T-helper 17 cell (primary cell): ENCODE measurements at places on chromosomes 6 and 20. TPM values are rescaled to one million over a fixed set of nuclear protein-coding genes. Genes with fewer than 3 reads are reported as not detected.

Gene DLK2
- 0.89 TPM for total RNA-seq

Gene PRPH2
- total RNA-seq: not detected

Gene ZC3H12D
- total RNA-seq: 219 TPM

DNA sequence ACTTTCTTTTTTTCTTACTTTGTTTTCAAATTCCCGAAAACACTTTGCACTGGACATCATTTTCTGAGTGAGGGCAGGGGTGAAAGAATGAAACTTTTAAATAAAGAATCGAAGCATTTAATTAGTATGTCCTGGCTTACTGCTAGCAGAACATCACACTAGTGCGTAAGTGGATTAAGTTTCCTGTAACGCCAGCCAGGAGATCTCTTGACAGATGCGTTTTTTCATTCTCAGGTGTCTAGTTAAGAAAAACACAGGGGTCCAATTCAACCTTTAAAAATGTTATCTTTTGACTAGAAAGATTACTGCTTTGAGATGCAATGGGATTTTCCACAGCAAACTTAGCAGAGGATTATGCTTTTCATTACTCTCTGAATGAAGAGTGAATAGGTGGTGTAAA lies 858.8 kb upstream of the EPHA7 start:
- H3K36me3 ChIP-seq: no peaks in the 10 kb centered on the region
- no peaks in the 10 kb centered on the region for H3K4me1 ChIP-seq
- H3K27ac ChIP-seq: peak overlapping the region; percentile 21

Gene CASS4
- total RNA-seq: 7.1 TPM

GRCh38 chr6:130164251-130164650 lies 58.5 kb downstream of the SAMD3 start:
- peaks cover 5% of the 10 kb centered on the region for H3K4me1 ChIP-seq
- no peak for DNase-seq
- H3K4me3 ChIP-seq: no peak overlapping the region
- H3K36me3 ChIP-seq: peaks cover 3% of the 10 kb centered on the region
- H3K27me3 ChIP-seq: no peaks in the 10 kb centered on the region

Gene OR2H1
- total RNA-seq: not detected

- no peak overlapping the region for H3K27ac ChIP-seq
- peak overlapping the region; percentile 13 for H3K4me3 ChIP-seq
- peaks cover 14% of the 10 kb centered on the region for H3K4me1 ChIP-seq
- peaks cover 4% of the 10 kb centered on the region for H3K36me3 ChIP-seq
- H3K27me3 ChIP-seq: no peaks in the 10 kb centered on the region
Observed at GRCh38 chr6:144161975-144162374, 11.7 kb downstream of the STX11 start.

Gene SOD2
- total RNA-seq: 200 TPM

Gene TSHZ2
- total RNA-seq: 30.7 TPM

Gene ZBTB22
- total RNA-seq: 20.2 TPM

Gene ASIP
- total RNA-seq: not detected

DNA sequence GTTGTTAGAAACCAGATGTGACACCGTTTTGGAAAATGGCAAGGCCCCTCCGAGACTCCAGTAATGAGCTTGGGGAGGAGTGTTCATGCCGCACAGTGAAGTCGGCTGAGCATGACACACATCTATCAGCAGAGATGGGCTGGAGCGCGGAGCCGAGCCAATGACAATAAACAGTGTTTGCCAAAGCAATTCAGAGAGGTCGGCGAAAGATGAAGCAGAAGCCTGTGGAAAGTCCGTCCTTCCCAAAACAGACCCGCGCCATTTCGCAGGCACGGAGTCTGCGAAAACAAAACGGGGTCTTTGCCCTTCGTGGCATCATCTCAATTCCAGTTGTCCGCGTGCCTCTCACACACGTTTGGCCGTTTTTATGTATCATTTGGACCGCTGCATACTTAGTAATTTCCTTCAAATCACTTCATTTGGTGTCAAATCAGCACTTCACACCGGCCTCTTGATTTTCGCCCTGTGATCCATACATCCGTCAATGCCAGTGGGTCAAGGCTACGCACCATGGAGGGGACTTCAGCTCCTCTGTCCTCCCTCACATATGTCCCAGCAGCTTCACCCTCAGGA lies 71.3 kb downstream of the SULF2 start:
- no peaks in the 10 kb centered on the region for H3K4me1 ChIP-seq
- peaks cover 59% of the 10 kb centered on the region for H3K27me3 ChIP-seq
- DNase-seq: no peak
- H3K36me3 ChIP-seq: peaks cover 3% of the 10 kb centered on the region

DNA sequence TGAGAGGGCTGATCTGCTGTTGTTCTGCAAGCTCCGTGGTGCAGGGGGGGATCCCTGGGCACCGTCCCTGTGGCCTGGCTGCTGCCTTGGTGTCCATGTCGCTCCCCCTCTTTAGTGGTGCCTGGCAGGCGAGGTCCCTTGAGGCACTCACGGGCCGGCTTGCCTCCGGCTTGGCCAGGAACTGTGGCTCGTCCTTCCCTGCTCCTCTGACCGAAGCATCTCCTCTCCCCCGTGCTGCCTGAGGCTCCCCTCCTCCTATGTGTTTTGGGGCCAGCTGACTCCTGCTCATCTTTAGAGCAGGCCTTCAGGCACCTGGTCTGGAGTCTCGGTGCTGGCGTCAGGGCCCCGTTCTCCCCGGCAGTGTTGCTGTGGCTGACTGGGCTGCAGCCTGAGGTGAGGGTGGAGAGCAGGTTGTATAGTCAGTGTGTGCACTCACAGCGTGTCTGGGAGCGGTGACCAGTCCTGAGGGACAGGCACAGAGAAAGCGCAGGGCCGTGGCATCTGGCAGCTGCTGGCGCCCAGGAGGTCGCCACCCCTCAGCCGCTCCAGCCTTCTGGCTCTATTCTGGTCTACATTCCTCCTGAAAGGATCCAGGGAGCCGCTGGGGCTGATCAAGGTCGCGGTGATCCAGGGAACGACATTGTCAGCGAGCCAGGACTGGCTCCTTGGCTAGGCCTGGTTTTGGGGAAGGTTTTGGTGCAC lies 43.7 kb downstream of the PYGB start:
- no peak overlapping the region for H3K27ac ChIP-seq
- no peak overlapping the region for H3K4me3 ChIP-seq
- DNase-seq: no peak
- H3K4me1 ChIP-seq: peaks cover 2% of the 10 kb centered on the region
- H3K27me3 ChIP-seq: no peaks in the 10 kb centered on the region

DNA sequence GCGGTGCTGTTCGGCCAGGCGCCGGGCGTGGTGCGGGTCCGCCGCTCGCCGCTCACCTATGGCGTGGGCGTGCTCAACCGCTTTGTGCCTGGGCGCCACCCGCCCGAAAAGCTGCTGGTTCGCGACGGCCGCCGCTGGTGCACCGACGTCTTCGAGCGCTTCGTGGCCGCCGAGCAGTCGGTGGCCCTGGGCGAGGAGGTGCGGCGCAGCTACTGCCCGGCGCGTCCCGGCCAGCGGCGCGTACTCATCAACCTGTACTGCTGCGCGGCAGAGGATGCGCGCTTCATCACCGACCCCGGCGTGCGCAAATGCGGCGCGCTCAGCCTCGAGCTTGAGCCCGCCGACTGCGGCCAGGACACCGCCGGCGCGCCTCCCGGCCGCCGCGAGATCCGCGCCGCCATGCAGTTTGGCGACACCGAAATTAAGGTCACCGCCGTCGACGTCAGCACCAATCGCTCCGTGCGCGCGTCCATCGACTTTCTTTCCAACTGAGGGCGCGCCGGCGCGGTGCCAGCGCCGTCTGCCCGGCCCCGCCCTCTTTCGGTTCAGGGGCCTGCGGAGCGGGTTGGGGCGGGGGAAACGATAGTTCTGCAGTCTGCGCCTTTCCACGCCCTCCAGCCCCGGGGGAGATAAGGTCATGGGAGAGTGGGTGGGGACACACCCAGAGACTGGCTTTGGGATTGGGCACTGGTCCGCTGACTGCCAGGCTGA lies 15.7 kb downstream of the ADISSP start:
- peak overlapping the region; percentile 80 for H3K4me3 ChIP-seq
- peak overlapping the region; percentile 62 for H3K27ac ChIP-seq
- H3K36me3 ChIP-seq: no peaks in the 10 kb centered on the region

DNA sequence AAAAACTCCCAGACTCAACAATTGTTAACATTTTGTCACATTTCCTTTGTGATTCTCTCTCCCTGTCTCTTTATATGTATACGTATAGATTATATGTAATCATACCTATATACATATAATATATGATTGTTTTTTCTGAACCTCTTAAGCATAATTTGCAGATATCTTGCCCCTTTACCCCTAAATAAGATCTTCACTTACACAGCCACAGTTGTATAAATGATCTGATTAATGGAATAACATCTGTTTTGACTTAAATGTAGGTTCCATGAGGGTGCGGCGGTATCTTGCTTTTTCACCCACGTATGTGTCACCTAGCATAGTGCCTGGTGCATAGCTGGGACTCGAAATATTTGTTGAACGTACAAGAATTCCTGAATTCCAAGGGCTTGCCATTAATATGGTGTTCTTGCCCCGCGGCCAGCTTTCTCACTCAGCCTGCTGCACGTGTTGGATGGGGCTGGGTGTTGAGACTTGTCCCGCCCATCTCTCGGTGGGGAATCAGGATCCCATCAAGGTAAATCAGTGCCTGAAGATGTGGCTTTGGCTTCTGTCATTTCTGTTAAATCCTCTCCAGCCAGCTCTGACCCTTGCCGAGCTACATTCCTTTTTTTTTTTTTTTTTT lies 10.4 kb upstream of the MANBAL start:
- peaks cover 7% of the 10 kb centered on the region for H3K4me1 ChIP-seq
- H3K36me3 ChIP-seq: no peaks in the 10 kb centered on the region
- H3K4me3 ChIP-seq: no peak overlapping the region
- no peaks in the 10 kb centered on the region for H3K27me3 ChIP-seq
- no peak overlapping the region for H3K27ac ChIP-seq
- DNase-seq: no peak

DNA sequence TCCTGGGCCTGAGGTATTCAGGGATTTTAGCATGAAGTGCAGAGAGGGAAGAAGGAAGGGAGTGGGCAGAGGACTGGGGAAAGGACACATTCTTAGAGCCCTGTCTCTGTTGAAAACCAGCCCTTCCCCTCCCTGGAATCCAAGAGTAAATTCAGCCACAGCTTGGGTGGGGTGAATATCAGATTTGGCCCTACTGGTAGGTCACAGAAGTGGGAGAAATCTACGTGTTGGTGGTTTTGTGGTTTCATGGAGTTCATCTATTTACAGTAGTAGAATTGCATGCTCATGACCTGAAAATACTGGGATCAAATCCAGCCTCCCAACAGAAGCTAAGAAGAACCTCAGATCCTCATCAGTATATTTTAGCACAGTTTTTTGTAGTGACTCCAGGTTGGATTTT lies 404.4 kb downstream of the BMP2 start:
- DNase-seq: no peak
- H3K36me3 ChIP-seq: no peaks in the 10 kb centered on the region

- no peak for DNase-seq
- H3K4me3 ChIP-seq: no peak overlapping the region
- peaks cover 5% of the 10 kb centered on the region for H3K36me3 ChIP-seq
- H3K4me1 ChIP-seq: peaks cover 24% of the 10 kb centered on the region
- H3K27me3 ChIP-seq: no peaks in the 10 kb centered on the region
- H3K27ac ChIP-seq: no peak overlapping the region
Observed at GRCh38 chr6:30565772-30566171, 5.5 kb upstream of the ABCF1 start.

DNA sequence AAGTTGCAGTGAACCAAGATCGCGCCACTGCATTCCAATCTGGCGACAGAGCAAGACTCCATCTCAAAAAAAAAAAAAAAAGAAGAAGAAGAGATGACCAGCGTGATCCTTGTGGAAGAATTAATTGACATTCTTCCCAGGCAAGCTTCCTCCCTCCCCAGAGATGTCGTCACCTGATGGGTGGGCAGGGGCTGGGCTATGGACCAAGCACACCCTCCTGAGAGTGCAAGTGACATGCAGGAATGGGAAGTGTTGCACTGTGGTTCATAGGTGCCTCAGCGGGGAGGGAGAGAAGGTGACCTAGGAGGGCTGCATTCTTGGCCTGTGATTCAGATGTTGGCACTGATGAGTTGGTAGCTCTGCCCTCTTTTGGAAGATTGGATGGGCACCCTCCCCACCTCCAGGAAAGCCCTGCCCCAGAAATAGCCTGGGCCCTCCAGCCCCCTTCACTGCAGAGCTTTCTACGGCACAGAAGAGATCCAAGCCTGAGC lies 37.8 kb downstream of the TAF8 start:
- H3K36me3 ChIP-seq: peaks cover 2% of the 10 kb centered on the region
- H3K4me3 ChIP-seq: no peak overlapping the region
- H3K4me1 ChIP-seq: no peaks in the 10 kb centered on the region
- no peaks in the 10 kb centered on the region for H3K27me3 ChIP-seq
- DNase-seq: no peak
- H3K27ac ChIP-seq: no peak overlapping the region

DNA sequence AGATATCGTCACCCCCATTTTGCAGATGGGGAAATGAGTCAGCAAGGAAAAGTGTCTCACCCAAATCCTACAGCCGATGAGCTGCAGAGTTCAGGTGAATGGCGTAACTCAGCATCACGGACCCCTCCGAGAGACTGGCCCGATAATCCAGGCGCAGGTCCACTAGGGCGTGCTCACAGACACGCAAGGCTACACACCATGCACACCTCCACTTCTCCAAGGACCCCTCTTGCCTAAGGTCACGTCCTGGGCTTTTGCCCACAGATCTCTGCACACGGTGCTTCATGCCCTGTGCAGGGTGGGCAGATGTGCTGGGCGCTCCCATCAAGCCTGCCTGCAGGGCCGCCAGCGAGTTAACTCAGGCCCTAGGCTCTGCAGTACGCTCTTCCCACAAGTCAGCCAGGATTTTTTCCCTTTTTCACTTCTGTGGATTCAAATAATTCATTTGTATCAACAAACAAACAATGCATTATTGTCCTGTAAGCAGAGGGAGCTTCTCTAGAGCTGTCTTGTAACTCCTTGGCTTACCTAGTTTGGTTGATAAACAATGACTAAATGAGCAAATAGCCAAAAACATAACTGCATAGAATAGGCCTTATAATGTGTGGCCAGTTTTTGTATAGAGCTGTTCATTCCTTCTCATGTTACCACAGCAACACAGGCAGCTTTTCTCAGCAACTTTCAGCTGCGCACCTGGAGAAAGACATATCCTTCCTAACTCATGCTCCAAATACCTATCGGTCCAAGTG lies 139.1 kb downstream of the AGPAT4 start:
- H3K4me3 ChIP-seq: no peak overlapping the region
- H3K27me3 ChIP-seq: no peaks in the 10 kb centered on the region
- peaks cover 3% of the 10 kb centered on the region for H3K36me3 ChIP-seq
- H3K27ac ChIP-seq: peak overlapping the region; percentile 67
- DNase-seq: no peak

Gene PRR18
- not detected for total RNA-seq
